Smooth muscle cell of the brain vasculature (primary cell): ENCODE measurements at places on chromosomes 11 and 22.

DNA sequence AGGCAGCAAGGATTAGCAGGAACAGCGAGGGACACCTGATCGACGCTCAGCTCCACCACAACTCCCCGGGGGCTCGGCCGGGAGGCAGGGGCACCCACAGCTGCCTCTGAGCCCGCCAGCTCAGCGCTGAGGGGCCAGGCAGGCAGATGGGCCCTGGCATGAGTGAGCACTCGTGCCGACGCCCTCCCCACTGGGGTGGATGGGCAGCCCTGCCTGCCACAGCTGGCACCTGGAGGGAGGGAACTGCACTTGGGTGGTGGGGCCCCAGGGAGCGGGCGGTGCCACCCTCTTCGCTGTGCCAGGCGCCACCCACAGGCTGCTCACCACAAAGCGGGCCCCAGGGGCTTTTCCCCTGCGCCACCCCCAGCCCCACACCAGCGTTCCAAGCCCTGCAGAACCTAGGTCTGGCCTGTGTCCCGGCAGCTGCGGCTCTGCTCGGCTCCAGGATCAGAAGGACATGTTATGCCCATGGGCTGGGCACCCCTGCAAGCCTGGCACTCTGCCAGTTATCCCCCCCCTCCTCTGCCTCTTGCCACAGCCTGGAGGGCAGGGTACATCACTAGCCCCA, 28.8 kb downstream of the WNT7B start:
- DNase-seq: no peak

DNA sequence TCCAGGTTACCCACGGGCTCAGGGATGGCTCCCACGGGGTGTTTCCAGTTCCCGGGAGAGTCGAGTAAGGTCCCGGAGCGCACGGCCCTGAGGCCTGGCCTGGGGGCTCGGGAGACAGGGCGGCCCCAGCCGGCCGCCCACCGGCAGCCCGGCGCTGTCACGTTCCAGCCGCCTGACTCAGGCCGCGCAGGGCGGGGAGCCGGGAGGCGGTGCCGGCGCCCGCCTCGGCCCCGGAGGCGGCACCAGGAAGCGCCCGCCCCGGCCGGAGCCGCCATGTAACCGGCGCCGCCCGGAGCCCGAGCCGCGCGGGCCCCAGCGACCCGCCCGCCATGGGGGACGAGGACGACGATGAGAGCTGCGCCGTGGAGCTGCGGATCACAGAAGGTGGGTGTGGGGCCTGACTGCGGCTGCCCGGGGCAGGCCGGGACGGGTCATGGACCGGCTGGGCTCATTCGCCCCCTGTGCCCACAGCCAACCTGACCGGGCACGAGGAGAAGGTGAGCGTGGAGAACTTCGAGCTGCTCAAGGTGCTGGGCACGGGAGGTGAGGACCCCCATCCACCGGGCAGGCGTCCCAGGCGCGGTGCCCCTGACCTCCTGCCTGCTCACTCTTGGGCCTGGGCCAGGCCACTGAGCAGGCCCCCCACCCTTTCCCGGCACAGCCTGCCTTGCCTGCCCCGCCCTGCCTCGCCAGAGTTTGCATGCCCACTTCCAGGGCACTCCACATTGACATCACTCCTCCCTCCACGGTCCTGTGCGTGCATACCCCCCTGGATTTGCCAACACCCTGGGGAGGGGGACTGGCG, at the start of gene RPS6KA4:
TSS of gene RPS6KA4 (plus strand) at position 256 of the 805 bp plus-strand sequence. CDS start at position 330, 74 bp downstream.
- DNase-seq: no peak

DNA sequence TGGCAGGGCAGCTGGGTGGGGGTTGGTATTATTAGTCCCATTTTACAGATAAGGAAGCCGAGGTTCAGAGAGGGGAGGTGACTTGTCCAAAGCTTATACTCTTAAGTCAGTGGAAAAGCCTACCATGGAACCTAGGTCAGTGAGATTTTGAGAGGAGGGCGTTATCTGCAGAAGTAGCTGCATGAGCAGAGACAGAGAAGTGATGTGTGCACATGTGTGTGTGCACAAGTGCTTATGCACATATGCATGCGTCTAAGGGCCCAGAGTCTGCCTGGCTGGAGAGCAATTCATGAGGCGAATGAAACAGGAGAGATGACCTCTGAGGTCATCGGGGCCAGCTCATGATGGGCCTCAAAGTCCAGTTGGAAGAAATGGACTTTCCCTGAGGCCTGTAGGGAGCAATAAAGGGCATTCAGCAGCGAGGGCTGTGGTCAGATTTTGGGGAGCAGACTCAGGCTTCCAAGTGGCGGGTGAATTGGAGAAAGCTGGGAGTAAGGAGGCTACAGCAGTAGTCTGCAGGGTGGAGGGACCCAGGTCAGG, 8.2 kb downstream of the PLEKHB1 start:
- DNase-seq: no peak

DNA sequence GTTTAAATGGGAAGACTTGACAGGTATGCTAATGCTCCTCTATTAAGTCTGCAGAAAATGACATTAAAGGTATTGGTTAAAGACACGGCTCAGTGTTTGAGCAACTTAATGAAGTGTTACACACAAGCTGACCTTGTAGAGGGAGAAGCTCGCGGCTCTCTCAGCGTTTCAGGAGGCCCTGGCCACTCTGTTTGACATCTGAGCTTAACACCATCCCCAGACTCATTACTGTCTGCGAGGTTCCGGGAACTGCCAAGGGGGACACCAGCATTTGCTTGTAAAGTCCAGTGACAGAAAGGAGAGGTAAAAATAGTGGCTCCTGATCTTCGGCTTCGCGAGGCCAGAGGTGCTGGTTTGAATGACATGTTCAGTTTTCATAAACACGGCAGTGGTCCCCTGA, 540.7 kb upstream of the CADM1 start:
- DNase-seq: no peak

DNA sequence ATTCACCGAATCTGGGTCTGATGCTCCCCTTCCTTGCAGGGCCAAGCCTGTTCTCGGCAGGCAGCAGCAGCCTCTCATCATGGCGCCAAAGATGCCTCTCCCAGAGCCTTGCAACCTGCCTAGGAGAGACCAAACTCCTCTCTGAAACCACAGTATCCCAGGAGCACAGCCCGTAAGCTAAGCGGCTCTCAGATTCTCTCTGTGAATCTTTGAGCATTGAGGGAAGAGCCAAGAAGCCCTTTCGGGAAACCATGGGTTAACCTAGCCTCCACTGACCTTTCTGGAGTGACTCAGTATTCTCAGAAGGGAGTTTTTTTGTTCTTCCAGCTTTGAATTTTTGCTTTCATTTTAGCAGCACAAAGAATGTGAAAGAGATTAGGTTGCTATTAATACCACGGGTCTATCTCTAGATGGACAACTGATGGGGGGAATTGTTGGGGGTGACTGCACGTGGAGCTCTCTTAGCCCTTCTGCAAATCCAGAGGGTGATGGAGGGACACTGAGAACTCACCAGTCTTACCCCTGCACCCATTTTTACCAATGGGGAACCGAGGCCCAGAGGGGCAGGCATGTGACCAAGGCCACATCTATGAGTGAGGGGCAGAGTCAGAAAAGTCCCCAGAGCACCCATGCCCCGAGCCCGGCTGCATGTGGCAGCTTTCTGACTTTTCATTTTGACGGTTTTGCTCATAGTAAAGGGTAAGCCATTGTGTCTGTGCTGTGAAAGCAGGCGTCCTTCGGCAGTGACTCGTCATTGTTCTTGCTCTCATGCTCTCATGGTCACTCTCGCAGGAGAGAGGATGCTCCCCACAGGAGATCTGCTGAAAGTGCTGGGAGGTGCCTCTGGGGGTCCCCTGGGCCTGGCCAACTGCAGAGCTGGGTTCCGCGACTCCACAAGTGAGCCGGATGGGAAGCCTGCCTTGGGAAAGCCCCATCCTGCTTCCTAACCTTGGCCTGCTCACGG, 36.0 kb downstream of the IRAG1 start:
- DNase-seq: no peak

DNA sequence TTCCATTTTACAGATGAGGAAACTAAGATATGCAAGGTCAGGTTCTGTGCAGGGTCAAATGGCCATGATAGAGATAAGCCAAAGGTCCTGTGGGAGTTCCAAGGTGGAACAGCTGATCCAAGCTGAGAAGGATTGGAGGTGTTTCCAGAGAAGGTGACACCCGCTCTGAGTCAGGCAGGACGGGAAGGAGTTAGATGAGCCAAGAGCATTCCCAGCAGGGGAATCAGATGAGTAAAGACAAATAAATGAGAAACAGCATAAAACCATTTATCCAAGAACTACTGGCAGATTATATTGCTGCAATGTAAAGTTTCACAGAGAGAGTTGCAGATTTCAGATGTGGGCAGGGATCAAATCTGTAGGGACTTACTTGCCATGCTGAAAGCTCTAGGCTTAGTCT, 18.9 kb upstream of the HEPHL1 start:
- DNase-seq: no peak
